Activated CD4-positive, alpha-beta T cell treated with anti-CD3 and anti-CD28 coated beads, Interleukin-2, amount 50 U/mL, for 48 hours (primary cell): ENCODE measurements at places on chromosomes 1 and 21.
A peak's percentile ranks its signal among the peaks of the same experiment; 100 is the strongest.

- DNase-seq, result peak; percentile 39
Measured at GRCh38 chr21:44871576-44872269, 1.8 kb downstream of the PTTG1IP start.

GRCh38 chr1:21469581-21469980 is 29.6 kb downstream of the NBPF3 start:
- no peak for DNase-seq

- no peak for DNase-seq
Measured at GRCh38 chr21:14690886-14691285, 144.8 kb upstream of the SAMSN1 start.

DNA sequence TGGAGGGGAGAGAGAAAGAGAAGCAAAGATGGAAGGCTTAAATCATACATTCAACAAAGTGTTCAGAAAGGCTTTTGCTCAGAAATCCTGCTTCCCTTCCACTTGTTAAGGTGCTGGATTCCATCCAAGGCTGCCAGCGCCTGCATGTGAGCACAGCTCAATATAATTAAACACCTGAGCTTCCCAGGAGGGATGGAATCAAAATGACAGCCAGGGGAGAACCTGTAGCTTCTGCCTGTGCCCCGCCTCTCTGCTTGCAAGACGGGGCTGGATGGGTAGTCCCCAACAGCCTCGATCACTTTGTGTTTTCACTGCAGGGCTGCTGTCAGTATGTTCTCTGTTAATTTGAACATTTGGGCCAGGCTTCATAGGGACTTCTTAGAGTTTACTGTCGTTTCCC is 225.7 kb downstream of the KCNH1 start:
- no peak for DNase-seq

DNA sequence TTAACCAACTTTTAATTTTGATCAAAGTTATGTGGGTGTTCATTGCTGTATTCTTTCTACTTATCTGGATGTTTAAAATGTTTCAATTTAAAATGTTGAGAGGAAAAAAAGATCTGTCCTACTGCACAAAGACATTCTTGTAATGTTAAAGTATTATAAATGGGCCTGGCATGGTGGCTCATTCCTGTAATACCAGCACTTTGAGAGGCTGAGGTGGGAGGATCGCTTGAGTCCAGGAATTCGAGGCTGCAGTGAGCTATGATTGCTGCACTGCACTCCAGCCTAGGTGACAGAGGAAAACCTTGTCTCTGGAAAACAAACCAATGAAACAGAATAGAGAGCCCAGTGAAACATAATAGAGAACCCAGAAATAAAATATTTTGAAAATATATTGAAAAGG is 65.5 kb upstream of the LRRC8B start:
- no peak for DNase-seq

GRCh38 chr1:22711591-22712501 is 1.2 kb downstream of the EPHB2 start:
- peak; percentile 23 for DNase-seq

DNA sequence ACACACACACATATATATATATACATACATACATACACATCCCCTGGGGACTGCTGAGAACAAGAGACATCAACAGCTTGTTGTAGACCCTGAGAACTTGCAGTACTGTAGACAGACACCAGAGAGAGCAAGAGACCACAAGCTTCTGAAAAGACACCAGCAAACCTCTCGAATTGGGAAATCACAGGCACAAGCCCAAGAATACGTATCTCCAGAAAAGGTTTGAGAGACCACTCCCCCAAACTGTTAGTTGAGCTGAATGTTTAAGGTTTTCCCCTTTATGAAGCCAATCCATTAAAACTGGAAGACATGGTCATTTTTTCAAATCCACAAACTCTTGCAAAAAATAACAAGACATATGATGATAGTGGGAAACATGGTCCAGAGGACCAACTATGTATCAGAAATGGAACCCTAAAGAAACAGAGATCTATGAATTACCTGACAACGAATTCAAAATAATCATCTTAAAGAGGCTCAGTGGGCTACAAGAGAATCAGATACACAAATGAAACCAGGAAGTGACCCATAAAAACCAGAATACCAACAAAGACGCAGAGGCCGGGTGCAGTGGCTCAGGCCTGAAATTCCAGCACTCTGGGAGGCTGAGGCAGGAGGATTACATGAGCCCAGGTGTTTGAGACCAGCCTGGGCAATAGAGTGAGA is 45.1 kb downstream of the SLC2A1 start:
- DNase-seq, result no peak
